Muscle of back (tissue), 13 donors: ENCODE measurements at places on chromosomes 6 and 20. TPM values are rescaled to one million over a fixed set of nuclear protein-coding genes. Genes with fewer than 3 reads are reported as not detected.

DNA sequence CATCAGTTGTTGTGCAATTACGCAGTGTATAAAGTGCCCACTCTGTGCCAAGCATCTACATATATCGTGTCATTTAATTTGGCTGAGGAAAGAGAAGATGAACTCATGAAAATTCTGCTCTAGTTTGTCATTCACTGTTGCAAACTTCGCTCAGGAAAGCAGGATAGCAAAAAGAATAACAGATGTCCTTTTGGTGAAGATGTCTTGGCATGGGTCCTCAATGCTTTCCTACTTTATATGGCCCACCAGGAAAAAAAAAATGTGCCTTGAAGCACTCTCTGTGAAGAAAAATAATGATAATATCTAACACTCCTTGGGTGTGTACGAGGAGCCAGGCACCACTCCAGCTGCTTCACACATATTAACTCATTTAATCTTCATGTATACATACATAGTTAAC is 5.6 kb upstream of the PHACTR1 start:
- no peak for DNase-seq

- no peak for DNase-seq
Measured at GRCh38 chr6:4662886-4663285, 113.3 kb upstream of the CDYL start.

PSORS1C2 gene
- not detected for polyA plus RNA-seq

TFAP2D gene
- polyA plus RNA-seq = not detected

DNA sequence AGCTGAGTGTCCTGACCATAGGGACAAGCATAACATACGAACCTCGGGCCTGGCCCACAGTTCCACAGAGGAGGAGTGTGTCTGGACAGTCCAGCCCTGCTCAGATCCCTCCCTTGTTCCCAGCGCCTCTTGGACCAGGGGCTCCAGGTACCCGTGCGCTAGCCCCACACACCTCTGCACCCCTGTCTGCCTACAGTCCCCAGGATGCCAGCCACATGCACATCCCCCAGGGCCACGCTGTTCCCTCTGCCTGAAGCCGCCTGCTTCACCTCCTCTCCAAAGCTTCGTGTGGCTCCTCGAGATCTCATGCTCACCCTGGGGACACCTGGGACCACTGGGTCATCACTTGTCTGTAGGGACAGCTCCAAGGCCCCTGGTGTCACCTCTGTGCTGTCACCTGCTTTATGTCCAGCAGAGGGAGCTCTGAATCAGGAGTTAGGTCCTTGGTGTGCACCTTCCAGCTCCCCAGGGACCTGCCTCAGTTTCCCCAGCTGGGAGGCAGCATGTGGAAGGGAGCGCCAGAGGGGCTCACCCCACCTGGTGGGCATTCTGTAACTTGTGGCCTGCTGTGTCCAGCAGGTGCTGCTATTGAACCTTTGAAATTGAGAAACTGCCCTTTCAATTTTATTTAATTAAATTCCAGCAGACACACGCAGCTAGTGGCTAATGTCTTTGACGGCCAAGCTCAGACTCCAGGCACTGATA is 7.3 kb upstream of the YTHDF1 start:
- no peak for DNase-seq

RIPOR3 gene
- polyA plus RNA-seq = 10.2 TPM
